ENCODE measurements at places on chromosomes 13 and 19.
A peak's percentile ranks its signal among the peaks of the same experiment; 100 is the strongest.

DNA sequence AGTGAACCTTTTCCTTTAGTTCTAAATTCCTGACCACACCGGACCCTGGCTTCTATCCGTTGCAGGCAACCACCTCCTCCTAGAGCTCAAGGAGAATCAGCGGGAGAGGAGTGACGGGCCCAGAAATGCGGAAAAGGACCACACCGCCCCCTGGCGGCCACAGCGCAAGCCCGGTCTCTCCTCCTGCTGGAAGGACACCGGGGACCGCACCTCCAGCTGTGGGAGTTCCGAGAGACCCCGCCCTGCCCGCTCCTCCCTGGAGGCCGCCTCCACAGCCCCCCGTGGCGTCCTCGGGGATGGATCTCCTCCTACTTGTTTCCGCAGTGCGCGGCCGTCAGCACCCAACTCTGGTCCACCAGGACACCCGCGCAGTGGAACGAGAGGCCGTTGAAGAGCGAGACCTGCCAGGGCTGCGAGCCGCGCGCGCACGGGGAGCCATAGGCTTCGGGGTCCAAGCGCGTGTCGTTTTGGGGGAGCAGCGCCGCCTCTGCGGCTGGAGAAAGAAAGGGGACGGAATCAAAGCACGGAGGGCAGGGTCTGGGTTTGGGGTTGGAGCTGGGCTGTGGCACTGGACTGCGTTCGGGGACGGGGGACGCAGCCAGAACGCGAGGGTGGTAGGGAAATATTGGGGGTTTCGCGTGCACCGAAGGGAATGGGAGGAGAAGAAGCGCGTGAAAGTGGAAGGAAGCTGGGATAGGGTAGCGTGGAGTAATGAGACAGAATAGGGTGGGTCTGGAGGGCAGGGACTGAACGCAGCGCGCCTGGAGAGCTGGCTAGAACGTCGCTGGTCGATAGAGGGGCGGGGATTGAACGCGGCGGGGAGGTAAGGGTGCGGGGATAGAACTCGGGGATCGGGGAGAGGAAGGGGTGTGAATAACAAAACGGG, 2.5 kb downstream of the KLK10 start:
- no peak for DNase-seq

DNA sequence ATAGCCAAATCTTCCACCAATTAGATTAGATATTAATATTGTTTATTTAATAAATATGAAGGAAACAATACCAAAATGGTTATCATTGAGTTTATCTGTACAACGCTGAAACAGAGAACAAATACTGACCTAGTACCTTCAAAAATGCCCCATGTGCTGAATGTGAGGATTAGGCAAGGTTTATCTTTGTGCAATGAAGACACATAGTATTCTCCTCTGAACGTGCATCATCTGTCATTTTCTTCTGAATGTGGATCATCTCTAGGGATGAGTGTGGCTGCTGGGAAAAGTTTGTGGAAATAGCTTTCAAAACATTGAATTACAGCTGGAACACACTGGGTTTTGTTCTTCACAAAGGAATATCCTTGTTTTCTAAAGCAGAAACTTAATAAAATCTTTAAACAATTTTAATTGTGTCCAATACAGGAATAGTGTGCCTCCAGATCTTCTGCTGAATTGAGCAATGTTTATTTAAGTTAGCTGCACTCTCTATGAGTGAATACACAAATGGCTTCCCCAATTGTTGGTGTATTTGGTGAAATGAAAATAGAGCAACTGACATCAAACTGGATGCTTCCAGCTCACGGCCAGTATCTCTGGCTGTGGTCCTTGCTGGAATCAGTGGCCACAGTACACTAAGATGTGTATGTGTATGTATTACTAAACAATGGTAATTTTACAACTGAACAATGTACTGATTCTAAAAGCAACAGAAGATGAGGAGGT, 6.7 kb downstream of the COL4A1 start:
- no peak for DNase-seq

- no peak for DNase-seq
Observed at GRCh38 chr13:61316647-61317046, 99.0 kb downstream of the PCDH20 start.

GRCh38 chr13:50323440-50324065, 308.3 kb downstream of the KCNRG start:
- DNase-seq = peak; percentile 79

DNA sequence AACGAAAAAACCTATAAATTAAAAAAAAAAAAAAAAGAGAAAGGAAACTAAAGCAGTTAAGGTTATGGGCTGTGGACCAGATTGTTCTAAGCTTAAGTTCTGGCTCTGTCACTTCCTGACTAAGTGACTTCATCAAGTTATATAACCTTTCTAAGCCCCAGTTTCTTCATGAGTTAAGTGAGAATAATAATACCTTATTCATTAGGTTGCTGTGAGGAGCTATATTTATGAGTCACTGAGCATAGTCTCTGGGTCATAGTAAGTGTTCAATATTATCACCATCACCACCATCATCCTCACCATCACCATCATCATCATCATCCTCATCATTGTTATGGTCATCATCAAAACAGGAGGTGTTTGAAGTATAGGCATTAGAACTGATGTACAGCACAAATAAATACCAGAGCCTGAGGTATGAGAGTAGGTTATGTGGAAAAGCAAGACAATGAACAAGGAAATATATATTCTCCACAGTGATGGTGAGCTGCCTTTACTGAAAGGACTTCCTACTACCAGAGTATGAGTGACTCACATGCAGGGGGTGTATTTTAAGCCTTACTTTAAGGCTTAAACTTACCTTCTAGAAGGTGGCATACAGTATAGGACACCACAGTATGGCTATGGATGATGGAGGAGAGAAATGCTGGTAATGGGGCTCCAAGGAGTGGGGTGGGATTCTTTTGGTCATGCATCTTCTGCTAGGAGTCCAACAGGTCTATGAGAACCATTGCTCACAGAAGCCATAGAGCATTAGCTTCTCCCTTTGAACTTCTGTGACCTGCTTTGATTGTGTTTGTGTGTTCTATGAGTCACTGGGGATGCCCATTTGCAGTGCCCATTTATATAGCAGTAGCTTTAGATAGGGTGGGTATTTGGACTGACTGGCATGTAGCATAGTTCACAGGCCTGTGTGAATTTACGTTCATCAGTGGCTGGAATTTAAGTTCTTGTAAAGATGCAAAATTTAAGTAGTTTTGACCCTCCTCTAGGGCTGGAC, 104.4 kb downstream of the KLF5 start:
- no peak for DNase-seq

DNA sequence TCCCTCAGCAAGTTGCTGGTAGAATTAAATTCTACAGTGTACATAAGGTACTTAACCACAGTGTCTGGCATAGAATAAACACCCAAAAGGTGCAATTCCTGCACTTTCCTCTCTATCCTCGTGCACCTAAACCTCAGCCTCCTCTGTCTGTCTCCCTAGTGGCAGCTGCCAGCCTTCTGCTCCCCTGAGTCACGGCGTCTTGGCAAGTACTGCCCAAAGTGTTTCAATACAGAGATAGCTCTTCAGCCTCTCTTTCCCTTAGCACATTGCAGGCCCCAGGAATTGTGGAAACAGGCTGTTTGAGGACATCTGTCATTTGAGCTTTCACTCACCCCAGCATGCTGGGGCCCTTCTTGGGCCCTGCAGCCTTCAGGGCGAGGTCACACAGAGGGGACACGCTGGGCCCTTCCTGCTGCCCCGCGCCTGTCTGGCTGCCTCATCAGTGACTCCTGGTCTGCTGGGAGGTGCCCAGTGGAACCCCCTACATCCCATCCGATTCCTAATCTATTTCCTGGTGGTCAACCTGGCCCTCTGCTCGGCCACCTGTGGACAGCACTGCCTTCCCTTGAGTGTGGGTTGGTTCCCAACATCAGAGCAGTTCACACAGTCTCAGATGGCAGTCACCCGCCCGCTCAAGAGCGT, 19.3 kb downstream of the COL4A2 start:
- no peak for DNase-seq

DNA sequence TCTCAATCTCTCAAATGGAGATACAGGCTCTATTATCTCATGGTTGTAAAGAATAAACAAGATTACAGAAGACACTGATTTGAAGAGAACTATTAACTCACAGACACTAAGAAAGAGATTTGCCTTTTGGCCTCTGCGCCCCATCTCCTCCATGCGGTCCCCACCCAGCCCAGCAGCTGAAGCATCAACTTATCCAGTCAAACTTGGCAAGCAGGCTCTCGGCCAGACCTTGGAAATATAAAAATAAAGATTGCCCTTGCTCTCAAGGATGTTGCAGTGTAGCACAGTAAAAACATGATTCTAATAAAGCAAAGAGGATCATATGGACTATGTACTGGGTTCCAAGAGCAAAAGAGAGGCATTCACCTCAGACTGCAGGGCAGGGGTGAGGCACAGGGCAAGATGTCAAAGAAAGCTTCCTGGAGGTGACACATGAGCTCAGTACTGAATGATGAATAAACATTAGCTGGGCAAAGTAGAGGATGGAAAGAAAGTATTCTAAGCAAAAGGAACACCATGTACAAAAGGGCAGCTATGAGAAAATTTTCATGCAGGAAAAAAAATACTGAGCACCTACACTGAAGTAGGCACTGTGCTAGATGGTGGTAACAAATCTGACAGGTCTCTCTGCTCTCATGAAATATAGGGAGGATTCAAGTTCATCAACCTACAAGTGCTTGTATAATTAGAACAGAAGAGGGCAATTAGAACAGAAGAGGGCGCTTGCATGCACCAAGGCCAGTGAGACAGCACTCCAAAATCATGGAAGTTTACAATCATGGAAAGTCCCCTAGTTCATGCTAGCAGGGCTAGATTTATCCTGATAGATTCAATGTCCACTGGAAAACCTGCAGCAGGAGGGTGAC, 85.0 kb downstream of the SACS start:
- no peak for DNase-seq

DNA sequence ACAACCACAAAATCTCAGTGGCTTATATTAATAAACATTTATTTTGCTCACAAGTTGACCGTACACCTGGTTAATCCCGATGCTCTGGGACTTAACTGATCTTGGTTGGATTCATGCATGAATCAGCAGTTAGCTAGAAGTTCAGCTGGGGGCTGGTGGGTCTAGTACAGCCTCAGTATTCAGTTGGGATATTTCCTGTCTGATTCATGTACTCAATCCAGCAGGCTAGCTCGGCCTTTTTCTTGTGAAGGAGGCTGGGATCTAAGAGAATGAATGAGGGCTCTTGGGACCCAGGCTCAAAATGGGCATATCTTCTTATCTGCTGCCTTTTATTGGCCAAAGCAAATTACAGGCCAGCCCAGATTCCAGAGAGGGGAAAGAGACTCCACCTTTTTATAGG, 178.8 kb downstream of the KCTD12 start:
- no peak for DNase-seq

- no peak for DNase-seq
Observed at GRCh38 chr13:23903906-23904280, 6.6 kb upstream of the C1QTNF9B start.

GRCh38 chr13:22596171-22596863, 584.5 kb upstream of the SGCG start:
- DNase-seq = no peak

DNA sequence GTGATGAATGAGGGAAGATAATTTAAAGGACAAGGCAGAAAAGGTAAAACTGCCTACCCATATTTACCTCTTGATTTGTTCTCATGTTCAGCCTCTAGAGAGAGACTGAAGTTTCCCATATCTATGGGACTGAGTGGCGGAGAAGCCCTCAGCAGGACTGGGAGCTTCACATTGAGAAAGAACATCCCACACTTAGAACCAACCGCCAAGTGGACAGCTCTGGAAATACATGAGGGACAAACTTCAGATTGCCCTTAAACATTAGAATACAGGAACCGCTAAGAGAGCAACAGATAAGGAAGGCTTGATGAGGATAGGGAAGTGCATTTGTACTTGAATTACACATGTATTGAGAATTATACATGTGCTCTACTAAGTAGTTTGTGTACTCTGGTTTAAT, 316.0 kb upstream of the MIR17HG start:
- DNase-seq = no peak

GRCh38 chr13:25175431-25175830, 3.3 kb upstream of the AMER2 start:
- DNase-seq = no peak

GRCh38 chr13:21139374-21139773, 37.0 kb downstream of the SKA3 start:
- no peak for DNase-seq

DNA sequence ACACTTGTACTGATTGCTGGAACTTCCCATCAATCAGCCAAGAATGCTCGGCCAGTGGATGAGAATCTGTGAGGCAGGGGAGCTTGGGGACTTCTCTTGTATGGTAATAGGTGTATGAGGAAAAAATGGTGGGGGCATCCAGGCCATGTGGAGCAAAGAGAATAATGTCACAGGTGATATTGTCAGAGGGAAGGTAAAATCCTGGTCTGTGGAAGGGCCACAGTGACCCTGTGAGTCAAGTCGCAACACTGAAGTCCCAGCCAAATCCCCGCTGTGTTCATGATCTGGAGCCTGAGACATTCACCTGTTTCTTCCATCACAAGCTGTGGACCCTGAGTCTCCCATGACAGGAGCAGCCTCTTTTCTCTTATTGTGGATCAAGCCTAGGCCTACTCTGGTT, 8.1 kb downstream of the PSG7 start:
- DNase-seq = no peak

Measured in GM04503 (cell line).